ENCODE measurements at places on chromosomes 13 and 19.

DNA sequence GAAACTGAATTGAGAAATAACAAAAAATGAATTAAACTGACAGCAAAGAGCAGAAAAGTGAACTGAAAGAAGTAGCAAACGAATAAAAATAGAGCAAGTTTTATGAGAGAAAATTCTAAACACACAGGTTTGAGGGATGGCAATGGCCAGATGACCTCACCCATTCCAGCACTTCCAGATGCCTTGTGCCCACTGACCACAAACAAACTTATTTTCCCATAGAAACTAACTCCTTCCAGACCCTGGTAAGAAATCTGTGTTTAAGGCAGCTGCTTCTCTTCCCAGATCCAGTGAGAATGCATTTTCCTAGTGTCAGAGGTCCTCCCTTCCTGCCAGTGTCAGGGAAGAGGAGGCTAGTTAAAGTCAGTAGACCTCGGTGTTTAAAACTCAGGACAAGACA, 51.7 kb downstream of the RXFP2 start:
- DNase-seq, result no peak

- DNase-seq, result no peak
These were observed 128.7 kb downstream of the CYSLTR2 start for GRCh38 chr13:48782429-48782840.

- no peak for DNase-seq
These were observed 61.7 kb downstream of the ARHGAP35 start for GRCh38 chr19:46922465-46922864.

GRCh38 chr13:36674337-36675212, 755 bp downstream of the SERTM1 start:
- no peak for DNase-seq

DNA sequence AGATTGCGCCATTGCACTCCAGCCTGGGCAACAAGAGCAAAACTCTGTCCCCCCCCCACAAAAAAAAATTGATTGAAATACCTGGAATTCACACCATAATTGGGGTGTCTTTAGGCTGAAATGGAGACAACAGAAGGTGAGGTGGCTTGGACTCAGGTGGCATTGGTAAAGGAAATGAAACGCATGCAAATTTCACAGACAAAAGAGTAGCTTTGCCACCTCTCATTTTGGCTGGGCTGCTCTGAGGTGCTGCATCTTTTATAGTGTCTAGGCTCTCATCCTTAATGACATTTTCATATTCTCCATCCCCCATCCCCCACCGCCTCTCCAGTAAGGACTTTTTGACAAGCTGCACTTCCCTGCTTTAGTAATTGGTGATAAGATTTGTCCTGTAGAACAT, 6.9 kb downstream of the UBE2L5 start:
- DNase-seq, result no peak

GRCh38 chr13:28425793-28426192, 69.1 kb downstream of the FLT1 start:
- DNase-seq, result no peak

Data from stimulated activated CD8-positive, alpha-beta memory T cell treated with anti-CD3 and anti-CD28 coated beads, Interleukin-15, amount 100 ng/mL, for 48 hours (primary cell).